ENCODE measurements at places on chromosomes 4 and X.

GRCh38 chr4:7171191-7171900, 21.0 kb upstream of the SORCS2 start:
- DNase-seq: no peak

- no peak for DNase-seq
Measured at GRCh38 chr4:40687676-40688389, 58.2 kb upstream of the RBM47 start.

- no peak for DNase-seq
Measured at GRCh38 chrX:133668225-133668931, 253.1 kb upstream of the GPC4 start.

DNA sequence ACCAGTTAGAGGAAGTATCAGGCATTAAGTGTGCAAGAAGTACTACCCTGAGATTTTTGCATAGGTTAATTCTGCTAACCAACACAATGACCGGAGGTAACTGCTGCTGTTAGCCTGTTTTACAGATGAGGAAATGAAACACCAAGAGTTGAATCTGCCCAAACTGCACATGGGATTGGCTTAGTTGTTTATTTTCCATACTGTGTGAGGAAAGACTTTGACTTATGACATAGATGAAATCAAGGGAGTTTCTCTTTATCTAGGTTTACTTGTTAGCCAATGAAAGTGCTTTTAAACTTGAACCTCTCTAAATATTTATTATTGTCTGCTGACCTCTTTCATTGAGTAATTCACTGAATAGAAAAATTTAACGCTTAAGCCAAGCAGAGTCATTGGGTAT, 10.3 kb downstream of the GUCY1B1 start:
- DNase-seq: no peak

DNA sequence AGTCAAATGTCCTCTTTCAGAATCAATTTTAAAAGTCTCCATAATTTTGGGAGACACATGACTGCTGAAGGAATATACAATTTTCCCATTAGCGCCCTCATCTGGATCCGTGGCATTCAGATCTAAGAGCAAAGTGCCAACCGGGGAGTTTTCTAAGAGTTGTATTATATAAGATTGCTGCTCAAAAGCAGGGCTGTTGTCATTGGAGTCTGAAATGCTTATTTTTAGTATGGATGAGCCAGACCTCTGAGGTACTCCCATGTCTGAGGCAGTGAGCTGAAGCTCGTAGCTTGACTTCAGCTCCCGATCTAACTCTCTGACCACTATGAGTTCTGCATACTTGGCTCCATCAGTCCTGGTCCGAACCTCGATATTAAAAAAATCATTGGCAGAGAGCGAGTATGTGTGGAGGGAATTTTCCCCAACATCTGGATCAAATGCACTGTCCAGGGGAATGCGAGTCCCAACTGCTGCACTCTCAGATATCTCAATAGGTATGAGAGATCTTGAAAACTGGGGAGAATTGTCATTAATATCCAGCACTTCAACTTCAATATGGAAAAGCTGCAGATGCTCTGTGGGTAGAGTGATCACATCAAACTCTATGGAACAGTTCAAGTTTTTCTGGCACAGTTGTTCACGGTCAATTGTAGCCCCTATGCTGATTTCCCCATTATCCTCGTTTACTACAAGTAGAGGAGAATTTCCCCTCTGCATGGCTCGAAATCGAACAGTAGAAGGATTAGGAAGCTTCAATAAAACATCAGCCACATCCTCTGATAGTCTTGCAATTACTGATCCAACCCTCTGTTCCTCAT, 917 bp downstream of the PCDH18 start:
- no peak for DNase-seq

- no peak for DNase-seq
Measured at GRCh38 chrX:72110051-72110875, 21.5 kb downstream of the RTL5 start.

DNA sequence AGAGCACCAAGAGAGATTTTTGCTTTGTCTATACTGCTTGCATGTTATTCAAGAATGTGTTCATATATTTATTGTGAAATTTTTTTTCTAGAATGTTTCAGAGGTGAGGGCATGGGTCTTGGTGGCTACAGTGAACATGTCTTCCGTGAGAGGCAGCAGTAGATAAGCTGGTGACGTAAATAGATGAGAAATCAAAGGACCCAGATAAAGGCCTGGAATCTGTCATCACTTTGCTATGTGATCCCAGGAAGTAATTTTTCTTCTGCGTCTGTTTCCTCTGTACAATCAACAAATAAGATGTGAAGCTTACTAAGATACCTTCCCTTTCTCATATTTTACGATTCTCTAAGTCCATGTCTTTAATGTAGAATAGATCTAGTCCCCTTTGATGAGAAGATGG, 129.1 kb downstream of the COL4A6 start:
- no peak for DNase-seq

DNA sequence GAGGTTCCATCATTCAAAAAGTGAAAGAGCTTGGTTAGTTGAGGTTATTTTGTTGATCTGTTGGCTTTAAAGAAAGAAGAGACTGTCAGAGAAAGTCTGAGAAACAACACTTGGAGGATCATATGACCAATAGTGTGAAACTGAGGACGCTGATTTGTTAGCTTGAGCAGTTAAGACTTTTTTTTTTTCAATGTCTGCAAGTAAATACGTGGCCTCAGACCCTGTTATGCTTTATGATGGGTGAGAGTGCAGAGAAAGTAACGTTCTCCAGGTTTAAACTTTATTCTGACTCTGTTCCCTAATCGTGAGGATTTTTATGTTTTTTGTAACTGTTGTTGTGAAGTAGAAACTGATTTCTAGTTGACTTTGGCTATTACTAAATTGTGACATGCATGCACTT, 45.9 kb downstream of the GAB1 start:
- DNase-seq: no peak

- DNase-seq: no peak
Measured at GRCh38 chrX:111888600-111888999, 12.6 kb downstream of the TRPC5OS start.

DNA sequence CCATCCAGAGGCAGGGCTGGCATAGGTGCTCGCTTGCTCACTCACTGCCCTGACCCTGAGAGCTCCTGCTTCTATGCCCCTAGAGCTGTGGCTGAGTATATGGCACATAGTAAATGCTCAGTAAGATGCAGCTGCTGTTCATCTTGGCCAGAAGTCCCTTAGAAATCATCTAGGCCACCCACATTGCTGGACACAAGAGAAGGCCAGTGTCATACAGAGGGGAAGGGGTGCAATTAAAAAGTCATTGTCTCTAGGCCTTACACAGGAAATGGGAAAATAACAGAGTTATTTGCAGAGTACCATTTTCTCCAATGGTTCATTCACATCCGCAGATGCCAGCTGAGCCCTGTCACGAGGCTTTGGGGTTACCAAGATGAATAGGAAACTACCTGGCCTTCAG, 88.8 kb downstream of the MAMLD1 start:
- no peak for DNase-seq

DNA sequence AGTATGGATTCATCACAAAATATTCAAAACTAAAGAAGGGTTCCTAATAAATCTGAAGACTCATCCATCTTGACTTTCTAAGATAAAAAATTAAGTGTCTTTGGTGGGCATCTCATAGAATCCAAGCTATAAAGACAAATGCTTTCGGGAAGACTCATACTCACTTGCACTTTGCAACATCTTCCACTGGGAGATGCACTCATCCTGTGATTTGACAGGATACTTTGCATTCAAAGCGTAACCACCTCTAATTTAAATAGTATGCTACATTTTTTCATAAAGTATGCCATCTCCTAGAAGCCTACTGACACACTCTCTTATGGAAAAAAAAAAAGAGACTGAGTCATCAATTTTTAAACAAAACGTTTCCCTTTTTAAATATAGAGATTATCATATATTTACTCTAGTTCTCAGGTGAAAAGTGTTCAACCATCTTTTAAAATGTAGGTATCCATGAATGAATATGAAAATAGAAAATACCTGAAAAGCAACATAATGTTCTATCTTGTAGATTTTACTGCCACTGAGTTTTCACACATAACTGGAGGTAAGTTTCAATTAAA, 119.6 kb downstream of the KLHL13 start:
- no peak for DNase-seq

DNA sequence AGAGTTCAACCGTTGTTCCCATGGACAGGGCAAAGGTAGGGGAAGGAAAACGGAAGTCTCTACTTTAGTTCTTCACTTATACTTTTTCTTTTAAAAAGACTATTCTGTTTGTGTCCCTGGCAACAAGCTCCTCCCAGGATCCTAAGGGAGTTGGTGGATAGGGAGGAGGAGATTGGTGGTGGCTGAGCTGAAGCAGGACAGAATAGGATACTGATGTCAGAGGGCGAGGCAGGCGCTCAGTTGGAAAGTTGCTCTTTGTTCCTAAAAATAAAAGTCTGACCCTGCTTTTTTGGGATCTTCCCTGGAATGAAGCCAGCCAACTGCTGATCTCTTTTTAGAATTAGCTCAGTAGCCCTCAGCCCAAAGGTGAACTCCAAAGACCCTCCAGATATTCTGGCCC, 104.7 kb downstream of the MGST2 start:
- no peak for DNase-seq

GRCh38 chr4:45063696-45064095, 337.3 kb upstream of the GNPDA2 start:
- no peak for DNase-seq

GRCh38 chr4:26003056-26003455, 89.0 kb downstream of the SMIM20 start:
- DNase-seq: no peak

DNA sequence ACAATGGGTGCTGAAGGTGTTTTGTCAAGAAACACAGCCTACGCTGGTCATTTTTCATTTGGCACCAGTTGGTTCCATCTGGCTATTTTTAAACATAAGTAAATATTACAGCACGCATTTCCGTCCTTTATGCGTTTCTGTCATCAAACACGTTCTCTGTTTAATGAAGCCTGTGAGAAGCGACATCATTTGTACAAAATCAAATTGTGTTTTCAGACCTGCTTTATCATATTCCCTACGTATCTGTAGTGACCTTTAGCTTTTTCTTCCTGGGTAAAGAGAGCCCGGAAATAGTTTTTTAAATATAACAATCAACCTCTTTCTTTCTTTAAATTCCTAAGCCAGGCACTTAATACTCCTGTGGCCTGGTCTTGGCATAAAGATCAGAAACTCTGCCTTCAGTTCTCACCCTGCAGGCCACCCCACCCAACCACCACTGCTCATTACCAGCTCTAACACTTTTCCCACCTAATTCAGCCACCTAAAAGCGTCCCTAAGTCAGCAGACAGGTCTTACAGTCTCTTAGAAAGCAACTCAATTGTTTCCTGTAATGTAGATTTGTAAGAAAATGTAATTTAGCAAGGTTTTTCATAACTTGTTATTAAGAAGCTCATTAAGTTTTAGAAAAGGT, 30.4 kb downstream of the ACSL1 start:
- DNase-seq: no peak

- no peak for DNase-seq
Measured at GRCh38 chrX:45980726-45981125, 564.5 kb downstream of the ZNF674 start.

- no peak for DNase-seq
Measured at GRCh38 chr4:134533068-134533467, 331.5 kb upstream of the PABPC4L start.

DNA sequence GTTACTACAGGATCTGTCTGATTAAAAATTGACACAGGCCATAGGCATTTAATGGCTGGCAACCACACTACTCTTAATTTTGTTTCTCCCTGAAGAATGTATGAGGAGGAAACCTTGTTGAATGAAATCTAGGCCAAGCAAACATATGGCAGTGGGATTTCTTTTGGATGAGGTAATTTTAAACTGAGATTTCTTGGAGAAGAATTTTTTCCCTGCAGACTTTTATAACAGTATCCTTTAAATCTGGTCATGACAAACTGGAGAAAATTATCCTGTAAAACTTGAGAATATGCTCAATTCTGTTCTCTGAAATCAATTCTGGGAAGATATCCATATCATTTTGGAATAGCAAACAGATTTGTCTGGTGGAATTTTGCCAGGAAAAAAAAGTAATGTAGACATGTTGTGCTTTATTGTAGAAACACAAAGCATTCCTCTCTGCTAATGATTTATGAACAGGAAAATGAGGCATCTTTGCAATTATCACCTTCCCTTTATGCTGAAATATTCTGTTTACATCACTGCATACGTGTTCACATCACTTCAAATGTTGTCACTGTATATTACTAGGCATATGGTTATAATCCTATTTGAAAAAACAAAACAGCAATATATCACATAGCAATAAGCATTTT, 108.3 kb upstream of the ARSJ start:
- no peak for DNase-seq

- DNase-seq: no peak
Measured at GRCh38 chr4:38872620-38873019, 5.0 kb downstream of the FAM114A1 start.

DNA sequence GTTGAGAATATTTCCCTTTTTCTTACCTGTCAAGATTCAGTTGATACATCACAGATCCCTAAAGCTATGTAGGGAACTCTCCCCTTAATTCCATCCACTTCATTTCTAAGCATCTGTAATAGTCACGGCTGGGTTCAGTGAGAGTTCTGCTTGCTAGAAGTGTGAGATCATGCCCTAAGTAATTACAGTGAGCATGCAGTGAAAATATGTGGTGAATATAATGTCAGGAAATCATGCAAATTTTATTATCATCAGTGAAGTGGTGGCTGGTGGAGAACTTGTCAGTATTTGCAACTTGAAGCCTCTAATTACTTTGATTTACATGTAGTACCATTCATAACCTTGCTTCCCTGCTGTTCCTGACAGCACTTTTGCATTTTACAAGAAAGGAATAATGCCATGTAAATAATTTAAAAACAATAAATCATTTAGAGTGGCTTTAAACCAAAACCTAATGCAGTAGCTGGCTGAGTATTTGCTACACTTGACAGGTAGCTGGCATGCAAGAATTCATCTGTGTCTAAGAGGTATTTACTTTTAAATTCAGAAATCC, 28.3 kb upstream of the CFAP299 start:
- no peak for DNase-seq

DNA sequence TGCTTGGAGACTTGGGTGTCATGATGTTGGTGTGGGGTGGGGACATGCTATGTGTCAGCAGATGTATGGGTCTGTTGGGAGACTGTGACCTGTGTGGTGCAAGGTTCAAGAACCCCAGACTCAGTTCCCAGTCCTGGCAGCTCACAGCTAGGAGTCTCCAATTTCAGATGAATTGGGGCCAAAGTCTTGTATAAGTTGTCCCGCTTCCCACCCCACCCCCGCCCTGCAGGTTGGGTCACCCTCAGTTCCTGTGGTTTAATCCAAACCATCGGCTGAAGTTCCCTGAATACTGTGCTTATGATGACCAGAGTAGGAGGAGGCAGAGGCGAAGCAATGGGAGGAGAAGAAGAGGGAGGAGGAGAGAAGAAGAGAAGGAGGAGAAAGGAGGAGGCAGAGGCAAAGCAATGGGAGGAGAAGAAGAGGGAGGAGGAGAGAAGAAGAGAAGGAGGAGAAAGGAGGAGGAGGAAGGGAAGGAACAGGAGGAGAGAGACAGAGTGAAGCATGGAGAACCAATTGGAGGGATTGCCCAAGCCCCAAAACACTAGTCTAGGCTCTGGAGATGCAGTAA, 112.6 kb downstream of the EFNB1 start:
- DNase-seq: no peak

DNA sequence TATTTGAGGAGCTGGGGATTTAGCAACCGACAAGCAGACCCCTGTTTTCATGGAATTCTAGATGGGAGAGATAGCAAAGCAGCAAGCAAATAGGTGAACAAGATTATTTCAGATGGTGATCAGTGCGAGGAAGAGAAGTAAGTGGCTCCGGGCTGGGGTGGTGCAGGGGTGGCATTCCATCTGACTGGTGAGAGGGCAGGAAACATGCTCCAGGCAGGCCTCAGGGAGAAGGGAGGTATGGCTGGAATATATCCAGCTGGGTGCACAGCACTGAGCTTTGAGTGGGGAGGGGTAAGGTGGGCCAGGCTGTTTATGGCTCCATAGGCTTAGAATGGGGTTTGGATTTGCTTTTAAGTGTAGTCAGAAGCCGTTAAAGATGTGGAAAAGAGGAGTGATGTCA, 21.2 kb downstream of the PTTG2 start:
- DNase-seq: no peak

All from activated T-cell treated with anti-CD3 and anti-CD28 coated beads for 4 hours (primary cell).